Left colon (tissue), 2 donors: ENCODE measurements at places on chromosomes 3 and 15. TPM values are rescaled to one million over a fixed set of nuclear protein-coding genes. Genes with fewer than 3 reads are reported as not detected.

GRCh38 chr15:69806287-69806915 lies 291.3 kb downstream of the TLE3 start:
- DNase-seq: no peak

GRCh38 chr3:101849714-101850245 lies 466 bp downstream of the NFKBIZ start:
- peak; percentile 35 for DNase-seq

DNA sequence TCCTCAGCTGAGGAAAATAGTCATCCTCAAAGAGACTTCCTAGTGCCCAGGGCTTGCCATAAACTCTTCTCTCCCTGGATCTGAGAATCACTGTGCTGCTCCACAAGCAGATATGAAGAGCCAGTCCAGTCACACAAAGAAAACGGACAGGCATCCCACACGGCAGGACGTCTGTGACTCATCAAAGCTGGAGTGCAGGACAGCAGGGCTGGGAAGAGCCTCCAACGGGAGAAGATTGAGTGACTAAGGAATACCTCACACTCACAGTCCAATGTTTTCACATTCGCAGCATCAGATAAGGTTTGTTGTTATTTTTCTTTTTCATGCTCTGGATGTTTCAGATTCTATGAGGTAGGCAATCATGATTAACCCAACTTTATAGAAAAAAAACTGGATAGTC lies 57.8 kb downstream of the NEK10 start:
- no peak for DNase-seq

DNA sequence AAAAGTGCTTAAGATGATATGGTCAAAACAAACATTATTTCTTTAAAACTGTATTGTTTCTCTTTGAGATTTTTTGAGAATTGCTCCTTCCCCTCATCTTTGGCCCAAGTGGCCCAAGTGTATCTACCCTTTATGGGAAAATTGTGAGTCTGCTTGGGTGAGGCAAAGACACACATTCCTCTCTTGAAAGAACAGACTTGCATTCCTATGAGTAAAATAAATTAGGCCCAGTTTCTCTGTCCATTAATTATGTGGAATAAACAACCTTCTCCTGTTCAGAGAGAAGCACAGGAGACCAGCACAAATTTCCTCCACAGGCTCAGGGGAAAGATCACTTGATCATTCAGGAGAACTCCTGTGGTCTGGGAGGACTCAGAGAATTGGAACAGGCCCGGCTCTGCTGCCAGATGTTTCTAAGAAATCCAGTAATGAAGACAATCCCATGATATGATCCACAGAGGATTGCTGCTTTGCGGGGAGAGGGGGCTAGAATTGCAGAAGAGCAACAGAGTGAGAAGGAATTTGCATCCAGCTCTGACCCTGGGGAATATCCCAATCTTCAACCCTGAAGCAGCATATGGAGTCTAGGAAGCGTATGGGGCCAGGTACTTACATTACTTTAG lies 53.8 kb upstream of the BOC start:
- no peak for DNase-seq

DNA sequence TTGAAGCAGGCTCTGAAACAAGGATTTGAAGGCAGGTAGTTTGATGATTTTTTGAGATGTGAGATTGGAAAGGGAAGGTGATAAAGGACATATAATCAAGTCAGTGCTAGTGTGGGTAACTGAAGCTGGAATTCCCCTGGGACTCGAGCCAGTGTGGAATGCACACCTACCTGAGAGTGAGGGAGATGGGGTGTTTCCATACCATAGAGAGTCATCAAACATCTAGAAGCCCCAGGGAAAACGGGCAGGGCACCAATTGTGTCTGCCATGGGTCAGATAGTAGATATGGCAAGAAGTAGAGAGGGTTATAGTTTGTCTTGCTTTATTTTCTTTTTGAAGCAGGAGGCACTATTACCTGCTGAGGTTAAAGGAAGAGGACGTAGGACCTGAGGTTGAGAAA lies 120.0 kb downstream of the SSR3 start:
- DNase-seq: no peak

The TM4SF4 gene
- 0.70 TPM for total RNA-seq

The GRM7 gene
- 0.12 TPM for total RNA-seq
